Stimulated activated CD8-positive, alpha-beta memory T cell treated with anti-CD3 and anti-CD28 coated beads, Interleukin-4, amount 100 ng/mL, for 48 hours (primary cell): ENCODE measurements at places on chromosomes 5 and 9.

- no peak for DNase-seq
Observed at GRCh38 chr9:38390442-38390841, 2.1 kb upstream of the ALDH1B1 start.

- peak; percentile 73 for DNase-seq
Observed at GRCh38 chr9:93154293-93154903, 20.3 kb upstream of the NINJ1 start.

DNA sequence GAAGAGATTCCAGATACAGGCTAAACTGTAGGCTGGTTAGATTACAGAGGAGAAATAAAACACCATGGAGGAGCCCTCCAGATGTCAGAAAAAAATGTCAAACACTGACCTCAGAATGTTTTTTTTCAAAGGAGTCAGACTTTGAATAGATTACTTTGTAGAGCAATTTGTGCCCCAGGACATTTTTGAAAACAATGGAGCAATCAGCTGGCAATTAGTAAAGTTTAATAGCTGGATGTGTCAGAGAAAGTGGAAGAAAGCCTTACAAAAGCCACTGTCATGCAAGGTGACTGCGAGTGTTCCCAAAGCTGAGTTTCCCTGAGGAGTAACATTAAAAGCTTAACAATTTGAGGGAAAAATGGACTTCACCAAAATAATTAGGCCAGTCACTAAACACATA lies 417.8 kb upstream of the CTNND2 start:
- no peak for DNase-seq

DNA sequence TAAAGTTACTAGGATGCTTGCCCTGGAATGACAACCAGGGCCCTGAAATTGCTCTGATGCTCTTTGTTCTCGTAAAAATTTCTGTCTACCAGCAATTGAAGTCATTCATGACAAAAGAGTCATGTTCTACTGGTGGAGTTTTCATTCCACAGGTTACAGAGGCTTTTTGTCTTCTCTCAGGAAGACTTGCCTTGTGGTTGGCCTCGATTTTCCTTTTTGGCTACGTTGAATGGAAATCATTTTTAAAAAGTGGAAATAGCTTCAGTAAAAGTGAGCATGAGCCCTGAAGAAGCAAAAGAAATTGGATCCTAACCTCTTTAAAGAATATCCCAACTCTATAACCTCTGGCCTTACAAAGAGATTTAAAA lies 255.2 kb downstream of the AOPEP start:
- no peak for DNase-seq

GRCh38 chr5:96919754-96920197 lies 16.1 kb upstream of the LNPEP start:
- no peak for DNase-seq

GRCh38 chr5:3140117-3140516 lies 388.6 kb upstream of the IRX2 start:
- DNase-seq: no peak

GRCh38 chr5:175686396-175686795 lies 28.5 kb downstream of the HRH2 start:
- DNase-seq: no peak

DNA sequence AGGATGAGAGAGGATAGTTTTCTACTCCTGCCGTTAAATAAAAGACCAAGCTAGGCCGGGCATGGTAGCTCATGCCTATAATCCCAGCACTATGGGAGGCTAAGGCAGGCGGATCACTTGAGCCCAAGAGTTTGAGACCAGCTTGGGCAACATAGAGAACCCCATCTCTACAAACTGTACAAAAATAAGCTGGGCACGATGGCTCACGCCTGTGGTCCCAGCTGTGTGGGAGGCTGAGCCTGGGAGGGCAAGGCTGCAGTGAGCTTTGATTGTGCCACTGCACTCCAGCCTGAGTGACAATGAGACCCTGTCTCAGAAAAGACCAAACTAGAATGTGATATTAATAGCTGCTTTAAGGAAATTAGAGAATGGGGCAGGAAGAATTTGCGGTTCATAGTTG lies 158.4 kb downstream of the NIPBL start:
- no peak for DNase-seq

DNA sequence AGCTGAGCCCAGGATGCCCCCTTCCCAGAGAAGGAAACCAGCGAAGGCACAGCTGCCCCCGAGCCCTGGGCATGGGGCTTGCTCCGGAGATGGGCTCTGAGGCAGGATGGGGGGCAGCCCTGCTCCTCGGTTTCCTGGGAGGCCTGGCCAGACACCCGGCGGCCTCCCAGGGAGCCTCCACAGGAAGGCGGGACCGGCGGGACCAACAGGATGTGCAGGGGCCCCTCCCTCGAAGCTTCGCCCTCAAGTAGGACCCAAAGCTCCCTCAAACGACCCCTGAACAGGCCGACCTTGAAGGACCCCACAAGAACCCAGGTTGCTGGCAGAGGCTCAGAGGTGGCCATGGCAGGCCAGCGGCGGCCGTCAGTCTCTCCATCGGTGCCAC lies 11.7 kb downstream of the EXD3 start:
- no peak for DNase-seq

DNA sequence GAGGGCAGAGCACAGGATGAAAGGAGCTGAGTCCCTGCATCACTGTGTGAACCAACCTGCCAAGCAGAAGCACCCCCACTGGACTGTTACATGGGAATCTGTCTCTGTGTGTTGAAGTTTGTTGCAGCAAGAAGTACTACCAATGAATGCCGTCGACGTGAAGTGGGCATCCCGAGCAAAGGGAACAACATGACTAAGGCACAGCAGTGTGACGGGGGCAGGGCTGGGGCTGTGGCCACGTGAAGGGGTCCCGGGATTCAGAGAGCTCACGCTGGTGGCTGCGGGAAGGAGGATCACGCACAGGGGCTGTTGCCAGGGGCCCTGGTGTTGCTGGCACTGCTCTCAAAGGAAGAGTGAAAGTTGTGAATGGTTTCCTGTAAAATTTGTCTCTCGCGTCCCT lies 27.5 kb upstream of the GABBR2 start:
- no peak for DNase-seq

GRCh38 chr5:168691891-168692290 lies 112.7 kb upstream of the PANK3 start:
- no peak for DNase-seq
